NCI-H146 (cell line): ENCODE measurements at places on chromosomes 2 and 18.

GRCh38 chr2:105809723-105810122 is 65.0 kb downstream of the NCK2 start:
- no peak for DNase-seq

GRCh38 chr18:25360301-25360899 is 8.4 kb upstream of the ZNF521 start:
- no peak for DNase-seq

DNA sequence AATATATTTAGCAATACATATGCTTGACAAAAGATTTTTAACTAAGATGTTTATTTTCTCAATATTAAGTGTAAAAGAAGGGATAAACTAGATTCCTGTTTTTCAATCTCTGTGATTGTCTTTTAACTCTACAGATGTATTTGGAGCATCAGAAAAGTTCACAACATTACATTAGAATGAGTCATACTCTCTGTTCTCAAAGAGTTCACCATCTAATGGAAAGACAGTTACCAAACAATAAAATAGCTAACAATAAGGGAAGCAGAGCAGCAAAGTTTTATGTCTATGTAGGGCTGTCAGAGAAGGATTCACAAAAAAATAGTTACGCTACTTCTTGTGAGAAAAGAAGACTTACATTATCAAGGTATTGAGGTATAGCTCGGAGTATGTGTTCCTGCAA is 109.2 kb upstream of the MAP2 start:
- no peak for DNase-seq

- DNase-seq = no peak
Observed at GRCh38 chr18:32884543-32884942, 111.7 kb upstream of the KLHL14 start.

- DNase-seq = peak; percentile 67
Observed at GRCh38 chr2:176830362-176830761, 382.2 kb upstream of the HNRNPA3 start.

DNA sequence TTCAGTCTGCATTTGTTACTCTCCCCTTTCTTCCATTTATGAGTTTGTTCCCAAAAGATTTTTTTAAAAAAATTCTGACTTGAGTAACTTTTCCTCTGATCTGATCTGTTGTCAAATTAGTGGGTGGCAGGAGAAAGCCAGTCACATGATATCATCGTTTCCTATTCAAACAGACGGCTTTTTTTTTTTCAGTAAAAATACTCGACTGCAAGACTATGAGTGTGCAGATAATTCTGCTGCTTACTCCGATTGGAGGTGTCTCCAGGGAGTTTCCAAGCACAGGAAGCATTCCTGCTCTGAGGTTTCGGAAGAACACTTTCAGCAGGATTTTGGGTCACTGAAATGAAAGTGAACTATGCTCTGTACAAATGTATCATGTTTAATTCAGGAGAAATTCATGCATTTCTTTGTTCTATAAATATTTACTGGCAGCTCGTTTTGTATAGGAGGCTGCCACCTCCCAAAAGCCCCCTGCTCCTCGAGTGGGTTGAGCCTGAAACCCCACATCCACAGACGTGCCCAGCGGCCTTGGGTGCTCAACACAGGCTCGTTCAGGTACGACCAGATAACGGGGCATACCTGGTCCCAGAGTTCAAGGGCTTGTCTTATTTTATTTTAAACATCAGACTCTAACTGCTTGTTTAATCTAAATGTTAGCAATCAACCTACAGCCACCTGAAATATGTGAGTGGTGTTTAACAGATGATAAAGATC is 126.9 kb upstream of the ZNF516 start:
- DNase-seq = peak; percentile 92

DNA sequence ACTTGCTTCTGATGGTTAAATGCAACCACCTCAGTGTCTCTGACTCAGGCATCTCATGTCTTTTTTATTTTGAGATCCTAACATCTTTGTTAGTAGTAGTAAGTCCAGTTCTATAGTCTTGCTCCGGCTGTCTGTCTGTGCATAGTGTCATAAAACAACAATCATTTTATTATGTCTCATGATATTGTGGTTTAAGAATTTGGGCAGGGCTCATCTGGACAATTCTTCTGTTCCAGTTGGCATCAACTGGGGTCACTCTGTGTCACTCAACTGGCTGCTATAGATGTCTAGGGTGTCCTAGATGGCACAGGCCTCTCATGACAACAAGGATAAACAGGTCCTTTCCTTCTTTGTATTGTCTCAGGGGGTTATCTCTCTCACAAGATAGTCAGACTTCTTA is 299.6 kb upstream of the ZNF521 start:
- no peak for DNase-seq

DNA sequence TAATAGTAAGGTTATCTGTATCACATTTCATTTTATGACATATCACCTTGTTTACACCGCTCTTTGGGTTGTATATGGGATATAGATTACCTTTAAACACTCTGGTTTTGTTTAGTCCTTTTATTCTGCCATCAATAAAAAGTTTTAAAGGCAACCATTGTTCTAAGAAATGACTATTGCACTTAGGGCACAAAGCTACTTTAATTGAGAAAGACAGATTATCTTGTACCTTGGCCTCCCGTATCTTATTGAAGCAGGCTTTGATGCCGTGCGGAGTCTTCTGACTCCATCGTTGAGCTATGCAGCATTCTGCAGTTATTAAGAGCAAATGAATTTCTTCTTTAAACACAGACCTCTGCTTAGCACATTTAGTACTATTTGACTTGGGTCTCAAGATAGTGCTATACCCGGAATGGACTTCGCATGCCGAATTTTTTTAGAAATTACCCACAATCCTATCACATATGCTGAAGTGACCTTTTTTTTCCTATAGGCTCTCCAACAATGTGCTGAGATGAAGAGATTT is 16.7 kb downstream of the PKDCC start:
- DNase-seq = no peak

DNA sequence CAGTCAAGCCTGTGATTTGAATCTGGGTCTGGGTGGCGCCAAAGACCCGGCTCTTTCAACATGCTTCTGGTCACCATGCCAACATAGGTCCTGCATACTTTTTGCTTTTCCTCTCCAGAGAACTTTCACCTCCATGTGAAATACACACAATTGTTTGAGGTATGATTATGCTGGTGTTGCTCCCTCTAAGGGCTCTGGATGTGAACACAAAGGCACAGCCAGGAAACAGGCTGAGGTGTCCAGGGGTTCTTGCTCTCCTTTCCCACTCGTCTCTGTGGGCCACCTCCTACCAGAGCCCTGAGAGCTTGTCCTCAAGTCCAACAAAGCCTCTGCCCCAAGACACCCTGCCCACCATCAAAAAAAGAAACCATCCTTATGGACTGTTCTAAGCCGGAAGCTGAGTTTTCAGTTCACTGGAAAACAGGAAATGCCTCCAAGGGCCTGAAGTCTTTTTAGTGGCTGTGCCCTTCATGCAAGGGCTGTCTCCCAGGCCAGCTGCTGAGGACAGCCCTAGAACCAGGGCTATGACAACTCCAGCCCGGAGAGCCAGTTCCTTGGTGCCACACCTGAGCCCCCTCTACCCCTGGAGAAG is 100.2 kb upstream of the EPAS1 start:
- DNase-seq = no peak

GRCh38 chr2:144434425-144435222 is 85.3 kb downstream of the ZEB2 start:
- DNase-seq = no peak

GRCh38 chr18:45321520-45321919 is 293.8 kb upstream of the SLC14A2 start:
- DNase-seq = peak; percentile 76

GRCh38 chr2:189552991-189553404 is 27.6 kb downstream of the SLC40A1 start:
- no peak for DNase-seq

DNA sequence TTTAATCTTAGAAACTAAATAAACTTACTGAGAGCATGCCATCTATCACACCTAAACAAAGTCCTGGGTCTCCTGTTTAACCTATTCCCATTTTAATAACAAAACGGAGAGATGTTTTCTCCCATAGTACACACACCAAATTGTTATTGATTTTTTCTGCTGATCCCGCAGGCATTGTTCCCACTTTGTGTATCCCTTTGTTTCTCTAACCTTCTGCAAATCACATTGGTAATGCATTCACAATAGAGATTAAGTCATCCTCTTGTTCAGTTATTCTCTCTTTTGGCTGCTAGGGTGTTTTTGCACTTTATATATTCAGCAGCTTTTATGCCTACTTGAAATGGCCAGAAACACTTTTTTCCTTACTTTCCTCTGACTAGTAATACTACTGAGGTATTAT is 1071.9 kb upstream of the CDH2 start:
- DNase-seq = peak; percentile 95

DNA sequence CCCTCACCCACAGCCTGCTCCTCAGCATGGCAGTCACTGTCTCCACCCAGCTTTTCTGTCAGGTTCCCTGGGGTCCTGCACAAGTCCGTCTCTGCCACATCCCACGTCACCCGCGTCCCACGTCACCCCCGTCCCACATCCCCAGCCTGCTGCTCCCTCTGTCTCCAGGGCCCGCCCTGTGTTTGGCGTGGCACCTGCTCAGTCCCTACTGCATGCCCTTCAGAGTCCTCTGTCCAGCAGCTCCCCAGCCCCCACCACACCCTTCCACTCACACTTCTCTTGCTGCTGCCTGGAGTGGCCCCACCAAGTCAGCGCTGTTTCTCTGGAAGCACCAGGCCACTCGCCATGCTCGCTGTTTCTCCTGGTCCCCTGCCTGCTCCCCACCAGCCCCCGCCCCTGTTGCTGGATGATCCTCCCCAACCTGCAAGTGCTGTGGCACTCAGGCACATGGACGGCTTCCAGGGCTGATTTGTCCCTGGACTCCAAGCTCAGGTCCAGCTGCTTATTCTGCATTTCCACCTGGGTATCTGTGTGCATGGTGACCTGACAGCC is 18.8 kb downstream of the ATG4B start:
- no peak for DNase-seq

- no peak for DNase-seq
Observed at GRCh38 chr2:120594856-120595685, 140.6 kb upstream of the GLI2 start.

GRCh38 chr18:28036488-28036887 is 140.4 kb downstream of the CDH2 start:
- no peak for DNase-seq

- no peak for DNase-seq
Observed at GRCh38 chr2:67142741-67143140, 254.4 kb upstream of the ETAA1 start.

DNA sequence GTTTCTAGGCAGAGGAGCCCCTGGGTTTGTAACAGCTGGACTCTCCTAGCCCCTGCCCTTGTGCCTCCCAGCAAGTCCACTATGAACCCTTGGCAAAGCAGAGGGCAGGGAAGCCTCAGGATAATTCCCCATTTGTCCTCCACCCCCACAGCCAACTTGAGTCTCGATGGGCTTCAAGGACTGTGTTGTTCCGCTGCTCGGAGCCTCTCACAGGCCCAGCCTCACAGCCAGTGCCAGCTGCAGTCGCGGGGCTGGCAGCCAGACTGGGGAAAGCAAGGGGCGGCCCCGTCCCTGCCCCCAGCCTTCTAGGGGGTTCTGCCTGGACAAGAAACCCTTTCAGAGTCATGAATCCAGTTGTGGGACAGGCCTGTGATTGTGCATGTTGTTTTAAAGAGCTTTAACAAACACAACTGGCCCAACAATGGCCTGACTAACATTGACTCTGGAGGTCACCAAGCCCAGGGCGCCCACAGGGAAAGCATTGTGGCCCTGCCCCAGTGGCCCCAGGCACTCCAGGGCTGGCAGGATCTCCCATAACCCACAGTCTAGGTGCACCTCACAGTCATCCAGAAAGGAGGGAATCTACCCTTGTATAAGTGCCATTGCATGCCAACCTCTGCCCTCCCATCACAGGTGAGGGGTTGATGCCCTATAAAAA is 71.8 kb upstream of the DAPL1 start:
- no peak for DNase-seq

GRCh38 chr2:32678825-32679224 is 51.0 kb downstream of the TTC27 start:
- DNase-seq = no peak

DNA sequence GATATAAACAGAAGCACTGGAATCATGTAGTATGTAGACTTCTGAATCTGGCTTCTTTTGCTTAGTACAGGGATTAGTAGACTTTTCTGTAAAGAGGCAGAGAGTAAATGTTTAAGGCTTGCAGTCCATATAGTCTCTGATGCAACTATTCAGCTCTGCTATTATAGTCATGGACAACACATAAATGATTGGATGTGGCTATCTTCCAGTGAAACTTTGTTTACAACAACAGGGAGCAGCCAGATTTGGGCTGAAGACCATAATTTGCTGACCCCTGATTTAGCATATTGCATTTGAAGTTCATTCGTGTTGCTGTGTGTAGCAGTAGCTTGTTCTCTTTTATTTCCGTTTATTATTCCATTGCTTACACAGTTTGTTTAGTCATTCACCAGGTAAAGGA is 55.0 kb downstream of the GPD2 start:
- no peak for DNase-seq

GRCh38 chr2:54597153-54597848 is 126.2 kb upstream of the EML6 start:
- peak; percentile 74 for DNase-seq
